ENCODE measurements at places on chromosomes 11 and 22.

DNA sequence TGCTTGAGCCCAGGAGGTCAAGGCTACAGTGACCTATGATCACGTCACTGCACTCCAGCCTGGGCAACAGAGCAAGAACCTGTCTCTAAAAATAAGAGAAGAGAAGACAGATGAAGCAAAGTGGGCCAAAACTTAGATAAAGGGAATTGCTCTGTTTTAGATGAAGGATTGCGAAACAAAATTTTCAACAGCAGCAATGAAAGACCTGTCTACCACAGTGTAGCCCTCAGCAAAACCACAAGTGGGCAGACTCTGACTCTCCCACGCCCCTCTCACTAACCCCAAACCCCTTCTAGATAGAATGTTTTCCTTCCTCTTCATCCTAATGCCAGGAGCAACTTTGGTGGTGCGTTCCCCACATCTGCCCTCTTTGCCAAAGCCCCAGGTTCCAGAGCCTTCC, 105.6 kb upstream of the ALDH3B2 start:
- DNase-seq, result no peak

DNA sequence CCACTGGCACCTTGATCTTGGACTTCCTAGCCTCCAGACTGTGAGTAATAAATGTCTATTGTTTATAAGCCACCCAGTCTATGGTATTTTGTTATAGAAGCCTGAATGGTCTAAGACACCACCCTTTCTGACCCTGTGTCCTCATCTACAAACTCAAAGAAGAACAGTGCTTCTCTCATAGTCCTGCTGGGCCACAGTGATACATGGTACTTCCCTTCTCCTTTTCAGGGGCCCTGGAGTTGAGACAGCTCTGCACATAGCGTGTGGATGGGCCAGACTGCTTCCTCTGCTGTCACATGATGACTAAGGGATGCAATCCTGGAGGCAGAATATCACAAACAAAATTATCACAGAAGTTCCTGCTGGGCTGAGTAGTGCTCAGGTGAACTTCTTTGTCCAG, 5.0 kb downstream of the KCNJ11 start:
- DNase-seq, result no peak

- DNase-seq, result peak; percentile 59
Measured at GRCh38 chr11:118911113-118911879, 14.4 kb downstream of the BCL9L start.

- DNase-seq, result no peak
Measured at GRCh38 chr11:11451501-11452005, 98.5 kb upstream of the CSNK2A3 start.

DNA sequence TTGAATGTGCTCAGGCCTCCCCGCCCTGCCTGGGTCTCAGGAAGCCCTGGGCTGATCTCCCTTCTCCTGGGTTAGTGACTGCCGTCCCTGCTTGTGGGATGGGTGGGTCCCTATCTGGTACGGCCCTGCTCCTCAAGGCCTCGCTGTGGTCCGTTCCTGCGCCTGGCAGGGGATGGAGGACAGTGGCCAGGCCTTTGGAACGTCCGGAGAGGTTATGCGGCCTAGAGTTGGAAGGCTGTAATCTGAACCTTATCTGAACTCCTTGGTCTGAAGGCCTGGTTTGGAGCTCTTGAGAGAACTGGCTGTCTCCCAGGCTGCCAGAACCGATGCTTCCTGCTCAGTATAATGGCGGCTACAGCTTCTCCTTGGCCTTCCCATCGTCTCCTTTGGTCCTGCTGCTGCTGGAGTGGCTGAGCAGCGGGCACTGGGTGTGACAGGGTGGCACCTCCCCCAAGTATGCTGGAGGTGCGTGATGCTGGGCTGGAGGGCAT, 72.8 kb downstream of the FLI1 start:
- DNase-seq, result peak; percentile 42

Measured in fibroblast of upper back skin (primary cell).